Fibroblast of gingiva (primary cell): ENCODE measurements at places on chromosomes 5 and 9.

- DNase-seq: peak; percentile 51
Observed at GRCh38 chr5:54861212-54861894, 124.0 kb downstream of the ESM1 start.

- DNase-seq: no peak
Observed at GRCh38 chr5:141135030-141135717, at the start of gene PCDHB5. Gene PCDHB5, plus strand, starts transcription at chr5:141135206. Its CDS starts 229 bp downstream, at chr5:141135435.

GRCh38 chr5:120419127-120419526 lies 45.0 kb upstream of the PRR16 start:
- DNase-seq: no peak

DNA sequence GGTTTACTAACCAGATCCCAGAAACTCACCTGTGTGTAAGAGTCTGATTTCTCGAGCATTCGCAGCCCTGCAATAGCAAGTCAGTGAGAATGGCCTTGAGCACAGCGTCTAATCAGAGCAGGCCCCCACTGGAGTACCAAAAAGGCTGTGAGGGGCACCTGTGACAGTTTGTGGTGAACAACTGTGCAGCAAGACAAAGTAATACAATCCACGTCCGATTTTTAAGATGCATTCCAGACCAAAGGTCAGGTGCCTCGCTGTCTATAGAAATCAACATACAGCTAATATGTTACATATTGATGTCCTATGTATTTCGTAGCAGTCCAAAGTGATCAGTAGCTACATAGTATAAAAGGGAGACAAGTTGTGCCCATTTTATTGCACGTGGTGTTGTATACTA lies 55.7 kb upstream of the BOD1 start:
- no peak for DNase-seq
